ENCODE measurements at places on chromosomes 12 and 14.

GRCh38 chr12:121917950-121918678, at the start of gene CFAP251:
Gene CFAP251 (plus strand): TSS chr12:121918592. CDS start chr12:121921306, 2,714 bp downstream.
- peak; percentile 78 for DNase-seq

DNA sequence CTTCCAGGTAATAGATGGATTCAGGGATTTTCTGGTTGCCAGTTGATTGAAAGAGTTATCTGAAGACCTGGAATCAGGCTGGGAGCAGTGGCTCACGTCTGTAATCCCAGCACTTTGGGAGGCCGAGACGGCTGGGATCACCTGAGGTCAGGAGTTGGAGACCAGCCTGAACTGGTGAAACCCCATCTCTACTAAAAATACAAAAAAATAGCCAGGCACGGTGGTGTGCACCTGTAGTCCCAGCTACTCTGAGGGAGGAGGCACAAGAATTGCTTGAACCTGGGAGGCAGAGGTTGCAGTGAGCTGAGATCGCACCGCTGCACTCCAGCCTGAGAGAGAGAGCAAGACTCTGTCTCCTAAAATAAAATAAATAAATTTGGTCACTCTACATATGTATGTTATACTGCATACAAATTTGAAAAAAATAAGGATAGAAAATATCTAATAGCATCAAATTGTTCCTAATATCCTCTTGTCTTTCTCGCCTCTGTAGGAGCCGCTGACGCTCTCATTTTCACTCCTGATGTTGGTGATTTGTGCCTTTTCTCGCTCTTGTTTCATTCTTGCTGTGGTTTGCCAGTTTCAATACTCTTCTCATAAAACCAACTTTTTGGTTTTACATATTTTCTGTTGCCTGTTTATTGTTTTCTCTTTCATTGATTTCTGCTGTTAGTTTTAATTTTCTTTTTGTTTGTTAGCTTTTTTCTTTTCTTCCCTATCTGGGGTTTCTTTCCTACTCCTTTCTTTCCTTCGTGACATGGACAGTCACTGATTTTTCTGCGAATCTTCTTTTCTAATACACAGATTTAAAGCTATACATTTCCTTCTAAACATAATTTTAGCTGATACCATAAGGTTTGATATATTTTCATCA, 23.8 kb upstream of the PLD4 start:
- no peak for DNase-seq

GRCh38 chr14:25049568-25050268, at the start of gene STXBP6:
Gene STXBP6 (minus strand): TSS chr14:25050147. CDS start chr14:24974818, 75,329 bp downstream.
- peak; percentile 75 for DNase-seq

GRCh38 chr12:111068290-111068689, 147.9 kb upstream of the MYL2 start:
- DNase-seq, result no peak

DNA sequence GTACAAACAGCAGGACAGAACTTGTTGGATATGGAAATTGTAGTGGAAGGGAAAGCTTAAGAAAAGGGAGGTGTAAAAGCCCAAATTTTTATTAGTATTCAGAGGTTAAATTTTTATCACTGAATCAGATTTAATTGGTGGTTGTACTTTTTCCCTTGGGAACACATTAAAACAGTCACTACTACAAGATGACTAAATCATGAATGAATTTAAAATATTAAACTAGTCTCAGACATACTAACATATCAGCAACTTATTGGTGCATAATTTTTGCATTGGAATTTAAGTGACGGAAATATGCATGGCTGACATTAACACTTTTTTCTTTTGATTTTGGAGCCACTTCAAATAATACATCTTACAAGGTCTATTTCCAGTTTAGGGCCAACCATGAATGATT, 27.6 kb downstream of the SAMD4A start:
- DNase-seq, result peak; percentile 57

DNA sequence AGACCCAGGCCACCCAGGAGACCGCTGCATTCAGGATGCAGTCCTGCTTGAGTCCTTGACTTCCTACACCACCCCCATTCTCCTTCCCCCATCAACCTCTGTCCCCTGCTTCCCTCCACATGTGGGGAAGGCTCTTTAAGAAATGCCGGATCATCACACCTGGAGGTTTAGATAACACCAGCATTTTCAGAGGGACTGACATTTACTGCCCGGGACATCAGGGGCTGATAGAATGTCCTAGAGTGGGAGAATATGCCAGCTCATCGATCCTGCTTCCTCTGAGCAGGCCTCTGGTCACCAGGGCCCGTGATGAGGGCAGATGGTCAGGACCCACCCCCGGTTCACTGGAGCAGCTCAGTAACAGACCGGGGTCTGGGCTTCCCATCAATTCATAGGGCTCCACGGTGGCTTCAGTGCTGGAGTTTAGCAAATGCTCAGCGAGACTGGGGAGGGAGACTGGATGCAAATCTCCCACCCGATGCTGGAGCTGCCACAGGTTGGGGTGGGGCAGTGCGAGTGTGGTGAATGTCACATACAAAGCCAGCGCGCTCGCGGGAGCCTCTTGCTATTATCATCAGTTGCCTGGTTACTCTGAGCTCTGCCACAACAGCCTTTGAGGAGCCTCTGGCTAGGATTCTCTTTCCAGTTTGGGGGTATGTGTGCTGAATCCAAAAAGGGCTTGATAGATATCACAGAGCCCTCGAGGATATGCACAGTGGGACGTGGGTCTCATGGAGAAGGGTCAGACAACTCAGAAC, 111.6 kb downstream of the RBM19 start:
- DNase-seq, result no peak

- no peak for DNase-seq
Observed at GRCh38 chr14:50762931-50763300, 68.0 kb downstream of the NIN start.

DNA sequence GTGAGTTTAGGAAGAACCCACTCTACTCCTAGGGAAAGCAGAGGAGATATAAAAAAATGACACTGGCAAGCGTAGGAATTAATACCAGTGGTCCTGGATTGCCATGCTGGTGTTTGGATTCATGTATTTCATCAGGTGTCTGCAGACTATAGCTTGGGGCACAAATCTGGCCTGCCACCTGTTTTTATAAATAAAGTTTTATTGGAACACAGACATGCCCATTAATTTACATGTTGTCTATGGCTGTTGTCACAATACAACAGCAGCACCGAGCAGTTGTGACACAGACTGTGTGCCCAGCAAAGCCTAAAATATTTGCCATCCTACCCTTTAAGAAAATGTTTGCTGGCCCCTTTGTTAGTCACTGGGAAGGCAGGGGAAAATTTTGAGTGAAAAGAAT, 553.2 kb downstream of the VRK1 start:
- DNase-seq, result no peak

DNA sequence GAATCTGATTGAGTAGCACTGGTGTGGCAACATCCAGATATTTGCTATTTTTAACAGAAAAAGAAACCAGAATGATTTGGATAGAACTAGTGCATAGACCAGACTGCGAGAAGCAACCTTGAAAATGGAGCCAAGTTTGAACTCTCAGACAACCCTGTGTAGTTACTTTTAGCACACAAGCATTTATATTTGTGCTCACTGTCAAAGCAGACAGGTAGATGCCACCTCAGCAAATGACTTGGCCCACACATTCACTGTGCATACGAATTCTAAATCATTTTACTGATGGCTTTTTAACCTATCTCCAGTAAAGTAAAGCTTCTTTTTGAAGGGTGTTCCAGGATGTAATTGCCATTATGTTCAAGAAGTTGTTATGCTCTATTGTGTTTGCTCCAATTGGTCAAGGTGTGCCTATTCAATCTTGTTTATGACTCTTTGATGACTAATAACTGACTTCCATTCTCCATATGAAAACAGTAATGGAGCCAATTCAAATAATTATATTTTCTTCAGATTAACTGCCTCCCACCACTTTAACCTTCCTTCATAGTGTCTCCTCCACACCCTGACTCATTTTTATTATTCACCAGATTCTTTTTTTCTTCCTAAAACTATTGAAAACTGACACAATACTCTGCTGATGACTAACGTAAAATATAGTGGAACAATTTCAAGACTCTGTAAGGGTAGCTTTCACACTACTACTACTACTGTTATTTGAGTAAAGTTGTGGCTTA, 138.5 kb downstream of the CCER1 start:
- no peak for DNase-seq

DNA sequence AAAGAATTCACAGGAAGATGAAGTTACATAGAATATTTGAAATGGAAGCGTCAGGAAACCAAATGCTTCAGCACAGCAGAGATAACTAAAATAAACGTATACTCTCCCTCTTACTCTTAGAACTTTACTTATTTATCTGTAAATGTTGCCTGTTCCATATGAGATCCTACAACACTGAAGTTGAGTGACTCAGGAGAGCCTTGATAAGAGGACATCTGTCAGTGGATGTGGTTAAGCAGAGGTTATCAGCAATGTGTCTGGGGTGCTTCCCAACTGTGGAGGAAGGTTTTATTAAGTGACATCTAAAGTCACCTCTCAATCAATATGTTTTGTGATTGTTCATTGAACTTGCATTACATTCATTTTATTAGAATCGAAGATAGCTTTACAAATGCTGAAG, 81.9 kb downstream of the NEDD1 start:
- DNase-seq, result no peak

DNA sequence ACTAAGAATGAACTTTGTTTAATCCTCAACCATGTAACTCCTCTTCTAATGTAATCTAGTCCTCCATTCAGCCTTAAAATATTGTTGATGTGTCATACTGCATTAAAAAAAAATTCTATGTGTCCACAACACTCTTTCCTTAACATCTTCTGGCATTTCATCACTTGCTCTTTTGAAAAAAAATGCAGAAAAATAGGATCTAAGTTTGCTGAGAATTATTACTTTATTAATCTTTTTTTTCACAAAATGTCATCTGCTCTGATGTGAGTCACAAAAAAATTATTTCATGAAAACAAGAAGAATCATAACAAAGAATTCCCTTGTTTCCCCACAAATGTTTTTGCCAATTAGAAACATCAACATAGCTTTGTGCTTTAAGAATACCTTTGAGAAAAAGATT, 410.1 kb upstream of the MGAT4C start:
- peak; percentile 16 for DNase-seq

DNA sequence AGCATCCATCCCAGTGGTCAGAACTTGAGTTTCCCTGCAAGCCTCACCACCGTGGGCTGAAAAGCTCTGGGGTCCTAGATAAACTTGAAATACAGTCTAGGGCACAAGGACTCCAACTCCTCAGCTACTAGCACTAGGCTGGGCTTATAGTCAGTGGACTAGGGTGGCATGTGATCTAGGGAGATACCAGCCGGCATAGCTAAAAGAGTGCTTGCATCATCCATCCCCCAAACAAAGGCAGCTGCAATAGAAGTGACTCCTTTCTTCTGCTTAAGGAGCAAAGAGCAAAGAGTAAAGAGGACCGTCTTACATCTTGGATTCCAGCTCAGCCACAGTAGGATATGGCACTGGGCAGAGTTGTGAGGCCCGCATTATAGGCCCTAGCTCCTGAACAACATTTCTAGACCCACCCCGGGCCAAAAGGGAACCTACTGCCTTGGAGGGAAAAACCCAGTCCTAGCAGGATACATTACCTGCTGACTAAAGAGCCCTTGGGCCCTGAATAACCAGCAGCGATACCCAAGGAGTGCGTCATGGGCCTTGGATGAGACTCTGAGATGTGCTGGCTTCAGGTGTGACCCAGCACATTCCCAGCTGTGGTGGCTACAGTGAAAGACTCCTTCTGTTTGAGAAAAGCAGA, 17.9 kb upstream of the SOS2 start:
- no peak for DNase-seq

GRCh38 chr12:130816097-130816496, 23.0 kb downstream of the STX2 start:
- DNase-seq, result no peak

All from AG10803 (cell line).